NCI-H226 (cell line): ENCODE measurements at places on chromosomes 12 and 14.
A peak's percentile ranks its signal among the peaks of the same experiment; 100 is the strongest.

GRCh38 chr14:61102549-61103466 lies 121.8 kb downstream of the SLC38A6 start:
- DNase-seq = no peak

GRCh38 chr12:116159175-116159574 lies 118.3 kb downstream of the MED13L start:
- peak; percentile 16 for DNase-seq

GRCh38 chr14:89600950-89601826 lies 184.2 kb upstream of the FOXN3 start:
- no peak for DNase-seq

DNA sequence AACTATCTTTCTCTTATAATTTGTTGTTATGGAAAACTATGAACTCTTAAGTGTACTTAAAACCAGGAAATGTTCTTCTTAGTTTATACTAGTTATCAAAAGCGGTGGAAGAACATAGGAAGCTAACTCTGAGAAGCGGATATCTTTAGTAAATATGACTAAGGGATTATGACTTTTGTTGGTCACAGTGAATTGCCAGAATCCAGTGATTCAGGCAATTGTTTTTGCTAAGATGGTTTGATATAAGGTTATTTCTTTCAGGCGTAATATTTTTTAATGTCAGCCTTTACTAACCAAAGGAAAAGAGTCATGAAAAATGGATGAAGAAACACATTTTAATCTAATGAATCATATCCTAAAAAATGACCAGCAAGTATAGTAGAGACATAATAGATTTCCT lies 473.5 kb downstream of the FOXG1 start:
- DNase-seq = peak; percentile 13

GRCh38 chr14:33163600-33163999 lies 224.9 kb downstream of the NPAS3 start:
- no peak for DNase-seq
